ENCODE measurements at places on chromosomes 2 and 18.

GRCh38 chr2:201058914-201059313, 12.6 kb downstream of the HYCC2 start:
- DNase-seq = no peak

DNA sequence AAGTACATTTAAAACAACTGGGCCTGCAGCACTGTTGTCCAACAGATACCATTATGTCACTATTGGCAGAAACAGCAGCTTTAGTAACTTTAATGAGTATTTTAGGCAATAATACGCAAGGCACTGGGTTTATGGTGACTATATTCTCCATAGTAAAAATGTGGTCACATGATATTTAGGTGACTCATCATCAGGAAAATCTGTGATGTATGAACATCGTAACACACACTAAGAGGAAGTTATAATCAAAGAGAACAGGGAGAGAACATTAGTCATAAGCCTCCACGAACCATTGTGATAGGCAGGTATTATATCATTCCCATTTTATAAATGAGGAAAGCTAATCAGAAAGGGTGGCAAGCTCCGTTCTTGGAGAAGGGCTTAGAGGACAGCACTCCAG, 36.9 kb downstream of the RAPH1 start:
- DNase-seq = no peak

- DNase-seq = no peak
These were observed 117.5 kb downstream of the ATP9B start for GRCh38 chr18:79186649-79187048.

GRCh38 chr18:67525328-67526099, 9.0 kb upstream of the DSEL start:
- no peak for DNase-seq

All from stimulated activated CD4-positive, alpha-beta T cell treated with anti-CD3 and anti-CD28 coated beads, Interleukin-2, amount 100 ng/mL, for 24 hours (primary cell).